ENCODE measurements at places on chromosomes 5 and 9.

GRCh38 chr5:180810959-180811622 is 8.5 kb upstream of the MGAT1 start:
- no peak for DNase-seq

DNA sequence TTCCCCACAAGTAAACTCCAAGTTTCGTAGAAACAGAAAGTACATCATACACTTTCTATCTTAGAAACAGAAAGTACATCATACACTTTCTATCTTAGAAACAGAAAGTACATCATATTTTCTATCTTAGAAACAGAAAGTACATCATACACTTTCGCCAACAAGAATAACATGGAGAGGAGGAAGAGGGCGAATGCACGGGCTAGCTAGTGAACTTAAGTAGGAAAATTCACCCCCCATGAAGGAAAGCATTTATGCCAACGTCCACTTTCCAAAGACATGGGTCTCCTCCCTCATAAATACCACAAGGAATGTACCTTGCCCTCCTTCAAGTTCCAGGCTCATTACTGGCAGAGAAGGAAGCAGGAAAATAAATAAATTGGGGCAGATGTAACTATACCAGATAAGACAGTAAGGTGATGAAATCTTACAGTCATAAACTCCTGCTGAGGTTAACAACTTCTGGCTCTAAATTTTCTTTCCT is 64.7 kb downstream of the FRMD3 start:
- DNase-seq: no peak

- DNase-seq: no peak
These were observed 160.6 kb downstream of the ZDHHC21 start for GRCh38 chr9:14532456-14533115.

- no peak for DNase-seq
These were observed 67.6 kb downstream of the TRIO start for GRCh38 chr5:14210729-14211128.

- DNase-seq: no peak
These were observed 98.7 kb downstream of the EDIL3 start for GRCh38 chr5:84285641-84286637.

GRCh38 chr5:127766676-127767335 is 63.6 kb downstream of the CCDC192 start:
- DNase-seq: no peak

DNA sequence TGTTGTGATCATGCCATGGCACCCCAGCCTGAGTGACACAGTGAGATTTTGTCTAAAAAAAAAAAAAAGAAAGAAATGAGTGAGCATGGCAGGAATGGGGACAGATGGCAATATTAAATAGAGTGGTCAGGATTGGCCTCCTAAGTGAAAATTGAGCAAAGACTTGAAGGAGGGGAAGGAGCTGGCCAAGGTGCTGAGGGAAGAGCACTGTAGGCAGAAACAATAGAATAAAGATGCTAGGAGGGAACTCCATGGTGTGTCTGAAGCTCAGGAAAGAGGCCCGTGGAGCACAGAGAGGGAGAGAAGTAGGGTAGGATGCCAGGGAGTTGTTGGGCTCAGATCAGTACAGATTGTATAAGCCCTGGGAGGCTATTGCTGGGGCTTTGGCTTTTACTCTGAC is 64.4 kb upstream of the PCAT7 start:
- DNase-seq: no peak

- no peak for DNase-seq
These were observed 568.3 kb downstream of the CSNK1G3 start for GRCh38 chr5:124080256-124080655.

- DNase-seq: no peak
These were observed 10.0 kb downstream of the TRIM14 start for GRCh38 chr9:98109052-98109451.

DNA sequence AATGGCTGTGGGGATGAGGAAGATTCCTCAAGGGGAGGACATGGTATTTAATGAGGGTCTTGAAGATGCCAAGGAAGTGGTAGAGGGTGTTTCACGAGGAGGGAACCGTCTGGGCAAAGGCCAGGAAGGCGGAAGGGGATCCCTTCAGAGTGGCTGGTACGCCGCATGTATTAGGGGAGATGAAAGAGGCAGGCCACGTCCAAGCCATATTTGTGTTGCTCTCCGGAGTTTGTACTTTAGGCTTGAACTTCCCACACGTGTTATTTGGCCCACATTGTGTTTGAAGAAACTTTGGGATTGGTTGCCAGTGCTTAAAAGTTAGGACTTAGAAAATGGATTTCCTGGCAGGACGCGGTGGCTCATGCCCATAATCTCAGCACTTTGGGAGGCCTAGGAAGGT is 1.2 kb downstream of the FXN start:
- no peak for DNase-seq

DNA sequence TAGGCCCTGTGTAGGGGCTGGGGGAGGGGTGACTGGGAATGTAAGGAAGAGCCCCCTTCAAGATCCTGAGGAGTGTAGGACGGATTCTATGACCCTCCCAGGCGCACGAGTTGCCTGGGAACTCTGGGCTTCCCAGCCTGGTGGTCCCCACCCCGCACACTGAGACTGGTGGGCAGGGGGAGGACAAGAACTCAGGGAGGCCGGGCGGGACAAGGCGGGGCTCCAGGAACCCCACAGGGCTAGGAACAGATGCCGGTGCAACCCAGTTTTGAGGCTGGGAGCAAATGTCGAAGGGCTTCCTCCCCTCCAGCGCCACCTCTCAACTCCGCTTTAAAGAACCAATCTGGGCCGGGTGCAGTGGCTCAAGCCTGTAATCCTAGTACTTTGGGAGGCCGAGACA is 1.3 kb upstream of the VDAC1 start:
- no peak for DNase-seq

- no peak for DNase-seq
These were observed 139.1 kb downstream of the TMEM38B start for GRCh38 chr9:105833271-105833975.

DNA sequence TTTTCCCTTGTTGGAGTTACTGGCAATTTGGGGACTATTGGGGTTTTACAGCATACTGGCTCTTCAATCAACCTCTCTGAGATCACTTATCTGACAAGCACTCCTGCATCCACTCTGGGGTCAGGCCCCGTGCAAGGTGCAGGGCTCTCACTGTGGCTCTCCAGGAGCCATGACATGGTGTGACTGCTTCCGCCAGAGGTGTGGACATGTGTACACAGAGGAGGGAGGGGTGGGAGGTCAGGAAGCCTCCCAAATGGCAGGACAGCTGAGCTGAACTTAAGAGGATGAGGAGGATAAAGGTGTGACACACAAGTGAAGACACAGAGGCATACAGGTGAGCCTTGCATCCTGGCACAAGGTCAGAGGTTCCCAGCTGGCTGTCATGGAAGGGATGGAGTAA is 24.3 kb downstream of the SHB start:
- no peak for DNase-seq

- no peak for DNase-seq
These were observed 122.5 kb downstream of the OXCT1 start for GRCh38 chr5:41747708-41748107.

- no peak for DNase-seq
These were observed 27.2 kb upstream of the LAMC3 start for GRCh38 chr9:130981756-130982137.

- DNase-seq: no peak
These were observed 57.1 kb downstream of the SEMA6A start for GRCh38 chr5:116517488-116517887.

- DNase-seq: no peak
These were observed 13.6 kb downstream of the FAT2 start for GRCh38 chr5:151577566-151577965.

DNA sequence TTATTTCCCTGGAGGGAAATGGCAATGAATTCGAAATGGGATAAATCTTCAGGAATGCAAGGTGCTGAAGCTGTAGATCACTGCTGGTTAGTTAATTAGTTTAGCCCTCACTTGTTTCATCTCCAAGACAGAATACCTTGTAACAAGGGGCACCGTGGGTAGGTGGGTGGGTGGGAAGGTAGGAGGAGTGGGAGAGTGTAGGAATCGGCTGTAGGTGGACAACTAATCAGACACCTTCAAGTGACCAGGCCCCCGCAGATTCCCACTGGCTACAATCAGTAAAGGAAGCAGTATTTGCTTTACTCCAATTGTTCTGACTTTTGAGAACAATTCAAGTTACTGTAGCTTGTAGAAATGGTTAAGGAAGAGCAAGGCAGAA is 293.7 kb downstream of the TLE1 start:
- DNase-seq: no peak

GRCh38 chr9:37977851-37978480 is 74.0 kb upstream of the SLC25A51 start:
- DNase-seq: no peak

DNA sequence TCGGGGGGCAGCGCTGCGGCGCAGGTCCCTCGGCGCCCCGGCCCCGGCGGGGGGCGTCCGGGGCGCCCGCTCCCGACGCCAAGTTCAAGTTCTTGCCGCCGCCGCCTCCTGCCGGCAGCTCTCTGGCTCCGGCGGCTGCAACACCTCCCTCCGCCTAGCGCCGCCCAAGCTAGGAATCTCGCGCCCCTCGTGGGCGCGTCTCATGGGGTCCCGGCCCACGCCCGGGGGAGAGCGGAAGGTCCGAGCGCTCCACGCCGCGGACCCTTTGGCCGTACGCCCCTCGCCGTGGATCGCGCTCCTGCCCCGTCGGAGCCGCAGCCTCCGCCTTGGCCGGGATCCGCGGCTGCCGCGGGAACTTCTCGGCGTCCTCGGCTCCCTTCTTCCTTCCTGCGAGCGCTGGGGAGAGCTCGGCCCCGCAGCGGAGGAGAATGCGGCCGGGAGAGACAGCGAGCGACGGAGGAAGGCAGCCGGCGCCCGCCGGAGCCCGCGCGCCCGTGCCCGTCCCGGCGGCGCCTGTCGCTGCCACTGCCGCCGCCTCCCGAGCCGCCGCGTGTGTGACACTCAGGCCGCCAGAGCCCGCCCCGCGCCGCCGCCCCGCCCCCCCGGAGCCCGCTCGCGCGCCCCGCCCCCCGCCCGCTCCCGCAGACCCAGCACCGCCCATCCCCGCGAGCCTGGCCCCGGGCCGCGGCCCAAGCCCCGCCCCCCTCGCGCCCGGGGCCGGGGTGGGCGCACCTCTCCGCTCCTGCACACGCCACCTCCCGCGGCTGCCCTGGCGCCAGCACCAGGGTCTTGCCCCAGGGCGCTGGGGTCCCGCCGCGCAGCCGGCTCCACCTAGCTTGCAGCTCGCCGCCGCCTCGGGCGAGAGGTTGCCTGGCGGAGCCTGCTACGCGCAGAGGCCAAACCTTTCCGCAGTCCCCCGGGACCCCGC is at the start of gene SHB:
Gene SHB, minus strand, starts transcription at position 527 of the 928 bp plus-strand sequence. CDS start 582 bp downstream, outside the sequence.
- peak; percentile 82 for DNase-seq

DNA sequence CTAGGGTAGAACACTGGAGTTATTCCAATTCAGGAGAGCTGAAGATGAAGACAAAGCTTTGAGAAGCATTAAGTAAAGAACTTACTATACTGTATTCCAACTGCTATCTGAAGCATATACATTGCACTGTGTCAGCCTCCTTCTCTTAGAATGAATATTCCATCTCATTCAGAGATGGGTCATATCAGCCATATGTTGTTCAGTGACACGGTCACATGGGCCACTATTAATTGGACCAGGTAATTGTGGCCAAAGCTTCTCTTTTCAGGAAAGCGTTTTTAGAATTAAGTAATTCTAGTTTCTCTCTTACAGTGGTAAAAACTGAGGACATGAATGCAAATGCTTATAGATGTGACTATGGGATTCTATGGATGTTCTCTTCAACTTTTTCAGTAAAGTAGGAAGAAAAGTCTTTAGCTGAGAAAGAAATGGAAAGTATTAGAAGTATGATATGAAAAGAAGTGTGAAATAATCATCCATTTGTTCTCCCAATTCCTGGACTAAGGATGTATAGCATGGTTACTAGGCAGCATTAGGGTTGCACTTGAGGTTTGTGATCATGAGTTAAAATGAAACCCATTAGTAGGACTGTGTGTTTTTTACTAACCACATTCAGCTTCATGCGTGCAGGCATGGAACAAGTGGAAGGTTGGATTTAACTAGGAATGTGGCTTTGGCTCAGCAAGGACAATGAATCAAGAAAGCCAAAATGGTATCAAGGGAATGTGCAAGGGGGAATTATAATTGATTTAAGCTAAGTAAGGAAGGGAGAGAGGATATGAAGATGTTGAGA is 40.9 kb downstream of the CETN3 start:
- DNase-seq: no peak

- no peak for DNase-seq
These were observed 38.1 kb upstream of the JAK2 start for GRCh38 chr9:4946937-4947336.

- no peak for DNase-seq
These were observed 87.0 kb downstream of the ZNF618 start for GRCh38 chr9:113963017-113963620.

GRCh38 chr5:148860599-148860998 is 34.2 kb downstream of the ADRB2 start:
- DNase-seq: no peak

- no peak for DNase-seq
These were observed 1172.5 kb downstream of the CDH12 start for GRCh38 chr5:21680641-21681040.

GRCh38 chr5:2699686-2700085 is 51.8 kb downstream of the IRX2 start:
- no peak for DNase-seq

DNA sequence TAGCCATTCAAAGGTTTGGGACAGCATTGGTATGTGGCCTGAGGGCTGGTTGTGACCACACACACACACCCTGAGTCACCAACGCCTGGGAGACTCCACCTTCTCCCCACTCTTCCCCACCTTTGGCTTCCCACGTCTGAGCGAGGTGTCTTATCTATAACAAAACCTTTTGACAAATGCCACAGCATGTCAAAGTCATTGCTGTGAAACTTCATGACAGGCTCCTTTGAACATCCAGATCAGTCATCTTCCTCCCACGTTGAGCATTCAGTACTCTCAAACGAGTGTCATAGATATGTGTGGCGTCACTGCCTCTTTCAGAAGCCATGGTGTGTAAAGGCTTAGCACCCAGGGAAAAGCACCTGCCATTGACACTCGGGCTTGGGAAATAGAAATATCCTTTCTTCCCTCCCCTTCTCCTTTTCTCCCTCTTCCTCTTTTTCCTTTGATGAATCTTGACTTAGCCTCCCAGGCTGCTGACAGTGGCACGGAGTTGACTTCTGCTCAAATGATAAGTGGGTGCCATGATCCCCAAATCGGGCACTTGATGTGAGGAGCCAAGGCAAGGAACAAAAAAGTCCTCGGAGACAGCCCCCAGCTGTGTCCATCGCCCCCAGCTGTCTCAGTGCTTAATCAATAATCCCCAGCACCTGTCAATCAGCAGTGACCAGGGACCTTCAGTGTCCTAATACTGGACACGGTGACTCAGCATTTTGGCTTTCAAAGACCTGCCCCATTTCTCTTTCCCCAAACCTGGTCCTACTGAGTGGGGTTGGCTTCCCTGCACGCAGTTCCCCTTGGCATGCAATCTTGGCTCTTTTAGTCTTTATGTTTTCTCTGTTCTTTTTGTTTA is 114.8 kb downstream of the FGF18 start:
- no peak for DNase-seq

DNA sequence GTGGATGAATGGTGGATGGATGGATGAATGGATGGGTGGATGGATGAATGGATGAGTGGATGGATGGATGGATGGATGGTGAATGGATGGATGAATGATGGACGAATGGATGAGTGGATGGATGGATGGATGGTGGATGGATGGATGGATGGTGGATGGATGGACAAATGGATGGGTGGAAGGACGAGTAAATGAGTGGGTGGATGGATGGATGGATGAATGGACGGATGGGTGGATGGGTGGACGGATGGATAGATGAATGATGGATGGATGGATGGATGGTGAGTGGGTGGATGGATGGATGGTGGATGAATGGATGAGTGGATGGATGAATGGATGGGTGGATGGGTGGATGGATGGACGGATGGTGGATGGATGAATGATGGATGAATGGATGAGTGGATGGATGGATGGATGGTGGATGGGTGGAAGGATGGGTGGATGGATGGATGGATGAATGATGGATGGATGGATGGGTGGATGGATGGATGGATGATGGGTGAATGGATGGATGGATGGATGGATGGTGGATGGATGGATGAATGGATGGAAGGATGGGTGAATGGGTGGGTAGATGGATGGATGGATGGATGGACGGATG is 58.6 kb downstream of the VAV2 start:
- DNase-seq: no peak

Measured in CD4-positive, CD25-positive, alpha-beta regulatory T cell (primary cell).